Psoas muscle (tissue), 8 donors: ENCODE measurements at places on chromosomes 4 and X.

DNA sequence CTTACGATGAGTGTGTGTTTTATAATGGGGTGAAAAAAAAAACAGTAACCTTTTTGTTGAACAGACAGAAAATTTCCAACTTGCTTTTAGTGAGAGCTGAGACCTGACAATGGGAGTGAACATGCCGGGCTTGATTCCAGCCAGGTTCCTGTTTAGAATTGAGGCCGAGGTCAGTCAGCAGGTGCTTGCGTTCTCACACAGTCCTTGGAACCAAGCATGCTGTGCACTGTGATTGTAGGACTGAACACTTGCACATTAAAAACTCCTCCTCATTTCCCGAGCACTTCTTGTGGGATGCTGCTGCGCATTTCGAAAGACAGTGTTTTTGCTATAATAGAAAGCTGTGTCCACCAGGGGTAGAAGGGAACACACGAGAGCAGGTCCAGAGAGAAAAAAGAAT, 51.8 kb downstream of the TMEM131L start:
- DNase-seq: no peak

- DNase-seq: no peak
Measured at GRCh38 chrX:124504111-124504983, 158.0 kb downstream of the SH2D1A start.

DNA sequence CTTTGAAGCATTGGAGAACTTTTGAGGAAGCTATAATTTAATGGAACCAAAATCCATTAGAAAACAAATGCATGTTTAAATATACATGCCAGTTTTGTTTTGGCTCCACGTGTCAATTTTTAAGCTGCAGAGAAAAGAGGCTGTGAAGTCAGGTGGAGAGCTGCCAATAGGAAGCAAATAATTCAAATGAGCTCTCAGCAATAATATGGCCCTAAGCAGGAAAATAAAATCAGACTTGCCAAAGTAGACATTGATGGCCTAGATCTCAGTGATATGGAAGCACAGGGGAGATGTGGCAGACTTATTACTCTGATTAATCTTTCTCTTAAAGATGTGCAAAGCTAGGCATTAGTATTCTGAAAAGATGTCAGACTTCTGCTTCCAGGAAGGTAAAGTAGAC, 769.8 kb upstream of the NDST4 start:
- no peak for DNase-seq

DNA sequence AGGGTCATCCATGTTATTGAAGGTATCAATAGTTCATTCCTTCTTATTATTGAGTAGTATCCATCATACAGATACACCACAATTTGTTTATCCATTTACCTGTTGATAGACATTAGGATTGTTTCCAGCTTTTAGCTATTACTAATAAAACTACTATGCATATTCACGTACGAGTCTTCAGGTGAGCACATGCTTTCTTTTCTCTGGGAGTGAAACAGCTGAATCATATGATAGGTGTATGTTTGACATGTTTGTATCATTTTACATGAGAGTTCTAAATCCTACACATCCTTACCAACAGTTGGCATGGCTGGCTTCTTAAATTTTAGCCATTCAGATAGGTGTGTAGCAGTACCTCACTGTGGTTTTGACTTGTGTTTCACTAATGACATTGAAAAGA, 556.6 kb upstream of the DIPK2B start:
- DNase-seq: no peak

- DNase-seq: no peak
Measured at GRCh38 chr4:5054532-5054931, 3.3 kb downstream of the STK32B start.

- DNase-seq: no peak
Measured at GRCh38 chr4:184550476-184550875, 76.1 kb upstream of the IRF2 start.

GRCh38 chr4:113525521-113525920, 236.0 kb downstream of the CAMK2D start:
- no peak for DNase-seq

GRCh38 chr4:26206339-26206738, 114.5 kb upstream of the RBPJ start:
- no peak for DNase-seq

DNA sequence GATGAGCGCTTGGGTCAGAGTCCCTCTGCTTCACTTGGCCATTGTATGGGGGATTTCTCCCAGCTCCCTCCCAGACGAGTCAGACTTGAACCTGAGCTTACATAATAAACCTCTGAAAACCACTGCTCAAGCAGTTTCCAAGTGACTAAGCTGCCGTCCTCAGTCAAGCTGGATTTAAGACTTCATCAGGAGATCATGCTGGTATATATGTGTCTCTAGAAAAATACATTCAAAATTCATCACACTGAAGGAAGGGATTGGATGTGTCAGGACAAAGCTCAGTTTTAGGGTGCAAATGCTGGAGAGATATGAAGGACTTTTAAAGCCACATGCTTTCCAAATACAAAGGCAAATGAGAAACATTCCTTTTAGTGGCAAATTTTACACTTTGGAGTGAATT, 114.3 kb downstream of the QDPR start:
- DNase-seq: no peak

DNA sequence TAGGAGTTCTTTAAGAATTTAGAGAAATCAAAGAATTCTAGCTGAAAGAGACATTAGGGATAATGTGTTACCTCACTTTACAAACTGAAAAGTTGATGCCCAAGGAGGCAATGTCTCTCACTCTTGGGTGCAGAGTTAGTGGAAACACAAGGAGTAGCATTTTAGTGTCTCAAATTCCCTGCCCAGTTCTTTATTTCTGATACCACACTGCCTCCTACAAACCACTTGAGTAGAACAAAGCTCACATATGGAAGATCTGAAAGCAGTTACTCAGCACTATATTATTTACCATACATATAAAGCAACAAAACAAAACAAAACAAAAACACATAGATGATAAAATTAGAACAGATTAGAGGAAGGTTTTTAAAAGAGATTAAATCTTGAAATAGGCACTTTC, 124.2 kb downstream of the REELD1 start:
- no peak for DNase-seq

DNA sequence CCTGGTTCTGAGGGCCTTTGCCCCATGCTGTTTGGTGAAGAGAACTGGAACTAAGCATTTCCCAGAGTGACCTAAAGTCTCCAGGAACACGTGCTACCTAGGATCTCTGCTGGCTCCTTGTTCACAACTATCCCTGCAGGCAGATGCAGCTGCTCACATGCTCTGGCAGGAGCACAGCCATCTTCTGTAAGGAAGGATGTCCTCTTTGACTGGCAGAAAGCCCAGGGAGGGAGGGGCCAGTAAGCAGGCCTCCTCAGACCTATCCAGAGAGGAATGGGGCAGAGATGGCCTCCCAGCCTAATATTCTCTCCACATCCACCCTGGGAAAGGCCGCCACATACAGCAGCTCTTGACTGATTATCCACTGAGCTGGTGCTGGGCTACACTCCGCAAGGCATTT, 142.8 kb upstream of the EOLA2 start:
- no peak for DNase-seq

DNA sequence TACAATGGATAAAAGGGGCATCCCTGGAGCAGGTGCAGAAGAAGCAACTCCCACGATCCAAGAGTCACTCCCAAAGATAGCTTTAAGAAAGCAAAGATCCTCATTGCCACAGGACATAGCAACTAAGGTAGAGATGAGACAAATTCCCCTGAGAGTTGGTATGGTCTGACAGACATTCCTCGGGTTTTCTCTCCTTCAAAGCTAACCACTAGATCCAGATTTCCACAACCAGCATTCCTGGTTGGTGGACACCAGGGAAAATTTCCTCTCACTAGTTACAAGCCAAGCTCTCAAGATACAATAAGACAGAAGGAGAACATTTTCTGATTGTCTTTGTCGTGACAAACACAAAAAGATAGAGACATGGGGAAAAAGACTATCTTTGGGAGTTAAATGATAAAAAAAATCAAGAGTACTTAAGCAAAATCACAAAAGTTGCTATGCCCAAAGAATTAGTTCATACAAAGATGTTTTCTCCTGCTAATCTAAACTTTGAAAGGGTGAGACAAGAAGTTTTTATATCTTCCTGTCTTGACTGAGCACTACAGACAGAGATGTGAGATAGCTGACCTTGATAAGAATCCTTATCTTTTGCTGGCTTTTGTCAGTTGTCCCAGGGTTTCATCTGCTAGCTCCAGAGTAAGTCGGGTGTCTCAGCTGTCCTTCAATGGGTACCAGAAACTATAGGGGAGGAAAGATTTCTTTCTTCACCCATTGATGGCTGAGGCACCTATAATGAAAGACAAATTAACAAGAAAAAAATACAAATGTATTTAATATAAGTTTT, 200.5 kb downstream of the CENPC start:
- DNase-seq: no peak

DNA sequence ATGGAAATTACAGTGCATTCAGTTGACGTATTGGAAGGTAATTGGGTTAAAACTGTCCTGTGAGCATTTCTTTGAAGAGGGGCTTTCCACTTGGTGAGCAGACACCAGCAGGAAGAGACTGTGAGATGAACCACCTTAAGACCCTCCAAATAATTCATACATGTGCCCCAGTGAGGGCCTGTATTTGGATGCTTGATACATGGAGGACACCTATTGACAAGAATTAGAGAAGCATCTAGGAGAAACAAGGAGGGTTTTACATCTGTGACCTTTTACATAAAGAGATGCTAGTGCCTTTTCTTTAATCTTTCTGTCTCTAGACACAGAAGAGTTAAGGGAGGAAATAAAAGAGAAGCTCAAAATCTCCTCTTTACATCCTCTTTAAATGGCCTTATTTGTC, 1115.3 kb upstream of the IGFBP7 start:
- no peak for DNase-seq

GRCh38 chr4:41999321-41999720, 9.0 kb downstream of the SLC30A9 start:
- DNase-seq: no peak

GRCh38 chr4:66486068-66486467, 815.8 kb upstream of the EPHA5 start:
- DNase-seq: no peak
